ENCODE measurements at places on chromosomes 1 and 21. TPM values are rescaled to one million over a fixed set of nuclear protein-coding genes. Genes with fewer than 3 reads are reported as not detected.

DNA sequence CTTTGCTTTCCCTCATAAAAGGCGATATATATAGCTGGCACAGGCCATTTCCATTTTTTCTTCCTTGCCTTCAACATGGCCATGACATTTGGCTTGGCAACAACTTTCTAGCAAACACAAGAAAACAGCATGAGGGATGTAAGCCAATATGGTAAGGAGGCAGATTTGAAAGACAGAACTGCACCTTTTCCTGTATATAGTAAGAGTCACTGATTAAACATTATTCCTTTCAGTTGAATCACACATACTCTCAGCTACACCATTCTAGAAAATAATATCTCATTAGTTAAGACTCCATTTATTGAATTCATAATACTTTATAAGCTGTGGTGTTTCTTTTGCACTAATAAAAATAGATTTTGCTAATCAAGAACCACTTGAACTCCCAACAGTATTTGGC, 9.5 kb downstream of the SIKE1 start:
- no peak for DNase-seq

DNA sequence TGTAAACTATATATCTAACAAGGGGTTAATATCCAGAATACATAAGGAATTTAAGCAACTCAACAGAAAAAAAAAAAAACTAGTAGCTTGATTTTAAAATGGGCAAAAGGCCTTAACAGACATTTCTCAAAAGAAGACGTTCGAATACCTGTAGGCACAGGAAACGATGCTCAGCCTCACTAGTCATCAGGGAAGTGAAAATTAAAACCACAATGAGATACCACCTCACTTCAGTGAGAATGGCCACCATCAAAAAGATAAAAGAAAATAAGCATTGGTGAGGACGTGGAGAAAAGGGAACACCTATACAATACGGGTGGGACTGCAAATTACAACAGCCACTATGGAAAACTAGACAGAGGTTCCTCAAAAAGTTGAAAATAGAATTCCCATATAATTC, 37.3 kb downstream of the NPHP4 start:
- DNase-seq, result no peak

DNA sequence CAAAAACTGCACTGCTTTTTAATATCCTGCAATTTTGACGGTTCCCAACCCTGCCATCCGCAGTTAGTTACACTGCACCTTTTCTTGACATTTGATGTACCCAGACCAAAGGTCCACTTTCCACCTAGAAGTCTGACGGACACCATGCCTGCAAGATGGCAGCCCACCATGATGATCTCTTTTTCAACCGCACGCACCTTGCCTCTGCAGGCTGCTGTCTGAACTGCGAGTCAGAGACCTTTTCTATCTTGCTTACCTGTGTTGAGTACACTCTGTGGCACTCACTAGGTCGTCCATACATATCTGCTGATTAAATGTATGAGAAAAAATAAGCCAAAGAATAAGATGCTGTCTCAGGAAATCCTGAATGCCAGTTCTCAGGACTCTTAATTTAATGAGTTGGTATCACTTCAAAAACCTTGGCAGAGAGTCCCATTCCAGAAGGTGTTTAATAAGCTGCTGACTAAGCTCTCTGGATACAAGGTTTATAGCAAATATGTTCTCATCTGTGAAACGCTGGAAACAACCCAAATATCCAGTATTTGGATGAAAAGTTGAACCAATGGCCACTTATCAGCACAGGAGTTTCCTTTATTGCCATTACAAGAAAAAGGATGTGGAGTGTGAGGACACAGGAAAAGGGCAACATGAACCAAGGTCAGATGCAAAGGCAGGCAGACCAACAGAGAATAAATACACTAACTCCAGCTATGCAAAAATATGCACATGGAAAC, 37.9 kb downstream of the GNG12 start:
- no peak for DNase-seq

DNA sequence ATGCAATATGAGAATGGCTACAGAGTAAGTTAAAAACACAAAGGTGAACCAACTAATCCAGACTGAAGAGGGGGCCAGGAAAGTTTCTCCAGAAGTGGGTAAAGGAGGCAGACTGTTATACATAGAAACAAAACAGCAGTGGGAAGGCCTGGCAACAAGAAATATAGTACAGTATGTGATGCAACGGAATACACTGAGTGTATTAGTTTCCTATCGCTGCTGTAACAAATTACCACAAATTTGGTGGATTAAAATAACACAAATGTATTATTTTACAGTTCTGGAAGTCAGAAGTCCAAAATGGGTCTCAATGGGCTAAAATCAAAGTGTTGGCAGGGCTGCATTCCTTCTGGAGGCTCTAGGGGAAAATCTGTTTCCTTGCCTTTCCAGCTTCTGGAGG, 95.2 kb downstream of the ZSWIM5 start:
- DNase-seq, result no peak

DNA sequence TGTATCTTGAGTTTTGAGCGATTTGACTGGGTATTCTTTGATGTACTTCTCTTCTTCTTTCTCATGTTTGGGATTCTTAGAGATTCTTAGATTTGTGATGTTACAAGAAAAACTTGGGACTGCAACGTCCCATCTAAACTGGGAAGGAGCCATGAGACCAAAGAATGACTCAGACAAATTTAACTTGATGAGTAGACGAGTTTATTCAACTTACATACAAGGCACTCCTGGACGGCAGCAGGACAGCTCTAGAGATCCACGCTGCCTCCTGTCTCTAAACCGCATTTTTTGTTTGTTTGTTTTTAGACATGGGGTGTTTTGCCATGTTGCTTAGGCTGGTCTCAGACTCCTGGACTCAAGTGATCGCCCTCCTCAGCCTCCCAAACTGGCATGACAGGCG, 137.1 kb downstream of the PIK3R3 start:
- DNase-seq, result no peak

DNA sequence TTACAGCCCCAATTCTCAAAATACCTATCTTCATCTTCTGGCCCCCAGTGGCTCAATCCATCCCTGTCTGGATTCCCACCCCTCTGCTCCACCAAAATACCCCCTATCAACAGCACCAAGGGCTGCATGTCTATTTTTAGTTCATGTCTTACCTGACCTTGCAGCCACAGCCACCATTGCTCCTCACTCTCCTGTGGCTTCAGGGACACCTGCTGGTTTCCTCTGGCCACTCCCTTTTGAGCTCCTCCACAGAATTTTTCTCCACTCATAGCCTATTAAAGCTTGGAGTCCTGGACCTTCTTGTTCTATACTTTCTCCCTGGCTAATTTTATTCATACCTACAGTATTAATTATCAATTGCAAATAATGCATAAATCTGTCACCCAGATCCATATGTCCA, 125.3 kb upstream of the NGF start:
- DNase-seq, result peak; percentile 39

DNA sequence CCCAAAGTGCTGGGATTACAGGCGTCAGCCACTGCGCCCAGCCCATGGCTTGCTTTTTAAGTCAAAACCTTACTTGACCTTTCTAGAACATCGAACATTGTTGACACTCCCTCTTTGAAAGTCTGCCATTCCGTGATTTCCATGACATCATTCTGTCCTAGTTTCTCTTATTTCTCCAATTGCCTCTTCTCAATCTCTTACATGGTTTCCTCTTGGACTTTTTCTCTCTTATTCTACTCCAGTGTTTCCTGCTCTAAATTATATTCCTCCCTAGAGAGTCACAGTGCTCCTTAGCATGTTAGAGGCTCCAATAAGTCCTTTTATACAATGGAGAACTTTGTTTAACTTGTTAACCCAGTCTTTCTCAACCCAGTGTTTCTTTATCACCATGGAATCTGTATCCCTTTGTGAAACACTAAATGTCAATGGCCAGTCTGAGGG, 25.5 kb downstream of the JAM2 start:
- no peak for DNase-seq

DNA sequence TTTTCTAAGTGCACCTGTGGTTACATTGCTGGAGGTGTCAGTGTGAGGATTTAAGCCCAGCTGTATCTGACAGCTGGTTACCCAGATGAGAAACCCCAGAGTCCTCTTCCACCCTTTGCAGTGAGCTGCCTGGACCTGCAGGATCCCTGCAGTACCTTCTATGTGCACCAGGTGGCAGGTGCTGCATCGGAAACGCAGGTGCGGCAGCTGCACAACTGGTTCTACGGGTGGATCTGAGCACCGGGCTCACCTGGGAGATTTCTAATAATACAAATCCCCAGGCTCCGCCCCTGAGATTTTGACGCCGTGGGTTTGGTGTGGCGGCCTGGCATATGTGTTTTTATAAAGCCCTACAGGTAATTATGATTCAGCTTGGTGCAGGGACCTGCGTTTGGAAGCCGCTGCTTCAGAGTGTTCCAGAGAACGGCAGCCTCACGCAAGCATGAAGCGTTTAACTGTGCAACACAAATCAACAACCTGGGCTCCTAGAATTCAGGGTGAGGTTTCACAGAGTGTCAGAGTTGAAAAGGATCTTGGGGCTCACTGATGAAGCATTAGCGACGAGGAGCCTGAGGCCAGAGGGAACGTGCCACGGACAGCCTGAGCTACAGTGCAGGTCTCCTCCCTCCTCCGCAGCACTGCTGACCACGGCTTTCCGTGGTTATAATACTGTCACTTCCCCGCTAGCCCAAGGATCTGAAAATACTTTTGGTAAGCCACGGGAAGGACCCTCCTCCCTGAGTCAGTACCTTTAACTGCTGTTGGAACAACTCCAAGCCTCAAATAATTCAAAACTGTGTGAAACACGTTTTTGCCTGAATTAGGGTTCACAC, 96.7 kb upstream of the TRABD2B start:
- DNase-seq, result peak; percentile 93

DNA sequence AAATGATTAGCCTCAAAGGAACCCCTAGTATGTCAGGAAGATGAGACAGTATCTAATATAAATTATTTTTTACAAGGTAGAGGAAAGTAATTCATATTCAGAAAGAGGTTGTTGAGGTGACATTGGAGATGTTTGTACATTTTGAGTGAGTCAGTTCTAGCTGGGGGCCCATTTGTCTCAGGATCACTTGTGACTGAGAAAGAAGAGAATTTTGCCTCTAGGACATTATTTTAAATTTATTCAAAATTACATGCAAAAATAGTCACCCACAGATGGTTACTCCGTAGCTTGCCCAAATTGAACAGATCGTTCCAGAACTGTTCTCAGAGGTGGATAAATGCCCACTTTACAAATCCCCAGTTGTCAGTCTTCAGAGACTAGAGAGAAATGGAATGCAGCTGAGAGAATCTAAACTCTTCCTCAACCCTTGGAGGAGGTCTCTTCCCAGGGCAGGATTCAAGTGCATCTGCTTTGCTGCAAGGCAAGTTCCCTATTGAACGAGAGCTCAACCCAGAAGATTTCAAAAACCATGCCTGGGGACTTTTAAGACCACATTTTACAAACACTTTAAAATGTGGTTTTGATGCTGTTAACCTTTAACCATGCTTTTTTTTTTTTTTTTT, 987.8 kb upstream of the ADAMTS5 start:
- DNase-seq, result no peak

DNA sequence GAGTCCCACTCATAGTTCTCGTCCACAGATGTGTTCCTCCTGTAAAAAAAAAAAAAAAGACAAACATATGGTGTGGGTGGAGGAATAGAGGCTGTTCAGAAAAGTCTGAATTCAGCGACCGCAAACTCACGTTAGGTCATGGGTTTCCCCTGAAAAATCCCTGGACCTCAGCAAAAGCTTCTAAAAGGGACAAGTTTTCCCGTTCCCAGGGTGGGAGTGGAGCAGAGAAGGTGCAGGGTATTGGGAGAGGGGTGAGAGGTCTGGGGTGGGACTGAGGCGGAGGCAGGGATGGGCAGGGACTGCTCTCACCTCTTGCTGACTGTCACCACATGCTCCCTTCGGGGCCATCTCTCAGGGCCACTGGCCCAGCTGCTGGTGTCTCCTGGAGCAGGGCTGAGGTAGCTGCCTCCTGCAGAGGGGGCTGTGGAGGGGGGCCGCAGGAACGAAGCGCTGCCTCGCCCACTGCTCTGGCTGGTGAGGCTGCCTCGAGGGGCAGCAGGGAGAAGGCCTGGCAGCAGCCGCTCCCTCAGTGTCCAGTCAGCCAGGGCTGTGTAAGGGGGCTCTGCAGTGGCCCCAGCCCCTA, 2.6 kb upstream of the TAGLN2 start:
- no peak for DNase-seq

DNA sequence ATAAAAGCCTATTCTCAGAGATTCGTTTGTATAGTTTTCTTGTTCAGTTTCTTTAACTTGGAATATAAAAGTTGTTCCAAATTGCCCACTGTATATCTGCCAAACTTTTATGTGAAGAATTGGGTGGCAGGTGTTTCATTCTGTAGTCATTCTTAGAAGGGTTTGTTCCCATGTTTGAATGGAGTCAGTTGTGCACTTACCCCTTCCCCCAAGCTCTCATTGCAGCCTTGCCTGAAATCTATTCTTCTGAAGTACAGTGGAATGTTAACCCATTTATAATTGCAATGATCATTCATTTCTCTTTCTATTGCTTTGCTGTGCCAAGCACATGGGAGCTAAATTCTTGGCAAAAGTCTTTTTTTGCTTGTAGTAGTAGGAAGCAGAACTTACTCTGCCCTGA, 375.3 kb upstream of the C1orf87 start:
- DNase-seq, result no peak

DNA sequence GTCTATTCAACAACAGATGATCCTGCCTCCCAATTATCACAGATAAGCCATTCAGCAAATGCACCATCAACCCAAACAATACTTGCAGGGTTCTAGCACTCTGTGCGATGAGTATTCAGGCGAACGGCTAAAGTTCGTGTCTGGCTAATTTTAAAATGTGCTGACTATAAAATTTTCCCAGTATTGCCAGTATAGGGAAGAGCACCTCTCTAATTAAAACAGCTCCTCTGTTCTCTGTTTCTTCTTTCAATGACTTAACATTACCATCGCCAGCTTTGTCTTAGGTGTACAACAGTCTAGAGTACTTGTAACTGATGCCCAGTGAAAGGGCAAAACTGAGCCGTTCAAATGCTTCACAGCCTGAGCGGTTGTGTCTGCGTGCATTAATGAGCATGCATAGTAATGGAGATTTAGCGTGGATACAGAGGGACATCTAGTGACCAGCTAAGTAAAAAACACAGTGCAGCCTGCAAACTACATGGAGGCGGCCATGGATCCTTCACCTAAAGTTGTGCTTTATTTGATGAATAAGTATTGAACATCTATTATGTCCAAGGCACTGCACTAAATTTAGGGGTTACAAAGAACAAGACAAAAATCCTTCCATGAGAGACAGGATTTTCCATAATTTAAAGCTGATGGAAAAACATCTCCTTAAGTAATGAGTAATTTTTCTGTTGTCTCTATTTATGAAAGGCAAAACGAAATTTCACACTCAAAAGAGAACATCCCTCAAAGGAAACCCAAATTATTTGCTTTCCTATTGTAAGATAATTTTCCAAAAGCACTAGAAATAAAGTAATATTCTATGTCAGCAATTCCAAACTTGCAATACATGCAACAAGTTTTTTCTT, 120.0 kb downstream of the SETD4 start:
- DNase-seq, result peak; percentile 35

DNA sequence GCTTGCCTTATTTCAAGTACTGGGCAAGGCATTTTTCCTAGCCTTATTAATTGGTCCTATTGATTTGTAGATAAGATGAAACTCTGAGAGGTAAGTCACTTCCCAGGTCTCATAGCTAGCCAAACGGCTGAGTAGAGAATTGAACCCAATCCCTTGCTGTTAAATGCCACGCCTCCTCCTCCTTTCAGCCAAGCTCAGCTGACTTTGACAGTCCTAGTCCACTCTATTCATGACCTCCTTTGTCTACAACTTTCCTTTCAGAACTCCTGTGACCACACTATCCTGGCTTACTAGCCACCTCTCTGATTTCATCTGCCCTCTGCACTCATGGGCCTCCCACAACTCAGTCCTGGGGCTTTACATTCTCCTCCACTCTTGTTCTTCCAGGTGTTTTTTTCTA, 3.9 kb upstream of the NGF start:
- DNase-seq, result no peak

OTUD7B gene
- total RNA-seq, result 6.2 TPM

C1orf87 gene
- total RNA-seq, result not detected

ZNF648 gene
- total RNA-seq, result not detected

NGF gene
- not detected for total RNA-seq

Data from HT-29 (cell line).